ENCODE measurements at places on chromosomes 5 and 9.

DNA sequence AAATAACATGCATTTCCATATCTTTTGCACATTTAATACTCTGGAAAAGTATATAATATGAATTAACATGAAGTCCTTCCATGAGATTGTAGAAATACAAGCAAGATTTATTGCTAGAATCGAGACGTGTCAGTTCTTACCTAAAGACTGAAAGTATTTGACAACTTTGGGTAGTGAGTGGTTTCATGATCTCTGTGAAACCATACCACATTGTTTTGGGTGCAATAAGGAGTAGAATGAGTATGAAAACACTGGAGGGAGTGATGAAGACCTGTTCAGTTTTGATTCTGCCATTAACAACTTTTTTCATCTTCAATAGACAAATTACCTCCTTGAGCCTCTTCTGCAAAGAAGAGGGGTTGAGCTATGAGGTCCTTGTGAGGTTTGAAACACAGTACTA is 133.7 kb downstream of the NUDT12 start:
- DNase-seq, result peak; percentile 64

DNA sequence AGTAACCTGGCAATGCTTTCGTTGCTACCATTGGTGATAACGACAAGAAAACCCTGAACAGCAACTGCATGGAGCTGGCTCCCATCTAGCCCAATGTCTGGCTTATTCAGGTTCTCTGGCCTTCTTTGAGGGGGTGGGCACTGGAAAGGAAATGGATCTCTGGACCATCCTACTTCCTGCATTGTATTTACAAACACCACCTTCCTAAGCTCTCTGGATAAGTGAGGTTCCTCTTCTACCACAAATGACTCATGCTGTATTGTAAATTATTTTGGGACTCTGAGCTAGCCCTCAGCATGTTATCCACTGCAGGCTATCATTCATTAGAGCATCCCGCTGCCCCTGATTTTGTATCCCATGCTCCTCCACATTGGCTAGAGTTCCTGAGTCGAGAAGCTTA is 136.9 kb upstream of the KLF9 start:
- no peak for DNase-seq

DNA sequence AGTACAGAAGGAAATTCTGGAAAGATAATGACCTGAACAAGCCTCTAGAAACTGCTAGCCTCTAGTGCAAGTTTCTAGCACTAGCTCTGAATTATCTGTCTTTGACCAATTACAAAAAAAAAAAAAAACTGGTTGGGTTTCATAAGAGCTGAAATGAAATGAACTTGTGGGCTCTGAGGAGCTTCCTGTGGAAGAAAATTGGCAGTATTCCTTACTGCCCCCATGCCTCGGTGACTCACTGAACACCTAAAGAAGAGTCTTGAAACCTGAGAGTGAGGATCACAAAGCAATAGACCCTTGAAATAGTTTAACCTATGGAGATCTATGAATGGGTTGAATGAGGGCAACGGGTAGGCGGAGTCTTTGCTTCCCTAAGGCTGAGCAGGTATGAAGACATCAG is 263.6 kb upstream of the RASA1 start:
- no peak for DNase-seq

- DNase-seq, result no peak
Measured at GRCh38 chr5:176806137-176806536, 4.2 kb upstream of the UNC5A start.

DNA sequence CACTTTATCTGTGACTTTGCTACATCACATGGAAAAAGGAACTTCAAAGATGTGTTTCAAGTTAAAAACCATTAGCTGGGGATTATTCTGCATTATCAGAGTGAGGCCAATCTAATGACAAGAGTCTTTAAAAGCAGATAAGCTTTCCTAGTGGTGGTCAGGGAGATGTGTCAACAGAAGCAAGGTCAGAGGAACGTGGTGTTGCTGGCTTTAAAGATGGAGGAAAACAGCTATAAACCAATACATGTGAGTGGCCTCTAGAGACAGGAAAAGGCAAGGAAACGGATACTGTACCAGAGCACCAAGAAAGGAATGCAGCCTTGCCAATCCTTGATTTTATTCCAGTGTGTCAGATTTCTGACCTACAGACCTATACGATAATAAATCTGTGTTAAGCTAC is 204.2 kb downstream of the TAF11L14 start:
- no peak for DNase-seq

DNA sequence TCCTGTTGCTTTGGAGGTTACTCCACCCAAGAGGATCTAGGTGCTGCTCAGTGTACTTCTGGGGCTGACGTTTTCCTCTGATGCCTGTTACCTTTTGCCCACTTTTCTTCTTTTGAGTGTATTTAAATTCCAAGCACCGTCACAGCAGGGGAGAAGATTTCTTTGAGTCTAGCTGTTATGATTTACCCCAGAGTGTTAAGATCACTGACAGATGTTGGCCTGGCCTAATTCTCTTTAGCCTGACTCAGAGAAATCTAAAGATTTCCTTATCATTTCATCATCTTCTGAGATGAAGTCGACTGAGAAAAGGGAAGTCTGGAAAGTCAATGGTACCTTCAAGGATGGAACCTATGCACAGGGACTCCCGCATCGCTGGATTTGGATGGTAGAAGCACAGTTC is 191.5 kb downstream of the FBXL7 start:
- DNase-seq, result no peak

- no peak for DNase-seq
Measured at GRCh38 chr5:80216096-80216495, 39.8 kb downstream of the SERINC5 start.

GRCh38 chr9:126173929-126174328 is 152.7 kb upstream of the MVB12B start:
- no peak for DNase-seq
